ENCODE measurements at places on chromosomes 1 and 21.

DNA sequence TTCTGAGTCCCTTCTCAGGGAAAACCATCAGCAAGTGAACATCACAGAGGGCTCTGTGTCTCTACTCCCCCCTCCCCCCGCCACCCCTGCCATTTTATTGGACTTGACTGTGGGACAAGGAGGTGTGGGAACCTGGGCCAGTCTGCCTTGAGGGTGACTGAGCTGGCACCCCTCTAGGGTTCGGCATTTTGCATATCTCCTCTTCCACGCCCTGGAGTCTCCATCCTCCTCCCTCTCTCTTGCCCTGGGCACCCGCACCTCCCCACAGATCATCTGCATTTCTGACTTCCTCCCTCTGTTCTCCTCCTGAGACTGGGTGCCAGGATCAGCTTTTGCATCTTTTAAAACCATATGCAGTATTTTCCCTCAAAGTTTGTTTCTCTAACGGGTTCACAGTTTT lies 107.1 kb upstream of the ERRFI1 start:
- no peak for DNase-seq

DNA sequence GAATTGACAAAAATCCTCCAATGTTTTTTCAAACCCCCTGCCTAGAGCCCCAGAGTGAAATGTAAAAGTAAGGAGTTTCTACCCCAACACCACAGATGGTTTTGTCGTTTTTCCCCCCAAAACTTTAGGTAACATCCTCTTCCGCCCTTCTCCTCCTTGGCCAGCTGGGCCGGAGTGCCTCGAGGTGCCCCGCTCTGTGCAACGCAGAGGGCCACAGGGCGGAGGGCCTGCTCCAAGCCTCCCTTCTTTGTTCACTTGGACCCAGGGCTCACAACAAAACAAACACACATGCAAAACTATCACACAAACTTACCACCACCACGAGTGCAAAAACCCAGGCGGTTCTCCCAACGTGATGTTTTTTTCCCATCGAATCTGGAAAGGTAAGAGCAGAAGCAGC lies 1.9 kb downstream of the SSBP3 start:
- DNase-seq = no peak

- no peak for DNase-seq
These were observed 10.0 kb downstream of the NCF2 start for GRCh38 chr1:183580281-183580682.

DNA sequence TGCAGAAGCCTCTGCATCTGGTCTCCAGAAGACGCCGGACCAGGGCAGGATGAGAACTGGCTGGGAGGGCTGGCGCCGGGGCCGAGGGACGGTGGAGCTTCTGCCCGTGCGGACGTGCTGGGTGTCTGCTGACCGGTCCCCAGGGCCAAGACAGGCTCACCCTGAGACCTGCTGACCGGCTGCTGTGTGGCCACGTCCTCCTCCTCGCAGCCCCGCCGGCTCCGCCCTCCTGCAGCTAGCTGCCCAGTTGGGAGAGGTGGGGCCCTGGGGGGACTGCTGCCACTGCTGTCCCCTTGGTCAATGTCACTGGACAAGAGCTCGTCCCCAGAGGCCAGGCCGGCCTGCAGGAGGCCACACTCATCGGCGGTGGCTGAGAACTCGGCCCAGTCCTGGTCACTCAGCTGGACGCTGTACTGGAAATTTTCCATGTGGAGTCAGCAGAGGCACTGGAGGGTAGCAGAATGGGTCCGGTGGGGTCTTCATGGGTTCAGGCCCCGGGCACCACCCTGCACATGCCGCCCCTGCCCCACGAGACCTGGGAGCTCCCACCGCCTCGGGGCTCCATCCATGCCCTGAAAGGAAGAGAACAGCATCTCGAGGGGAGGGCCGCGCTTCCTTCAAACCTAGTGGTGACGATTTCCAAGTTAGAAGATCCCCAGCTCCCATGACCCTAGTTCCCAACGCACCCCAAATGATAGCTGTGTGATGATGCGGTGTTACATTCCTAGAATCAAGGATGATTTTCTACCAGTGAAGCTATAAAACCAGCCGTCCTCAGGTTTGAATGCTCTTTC lies 1.1 kb downstream of the PERM1 start:
- DNase-seq = no peak

DNA sequence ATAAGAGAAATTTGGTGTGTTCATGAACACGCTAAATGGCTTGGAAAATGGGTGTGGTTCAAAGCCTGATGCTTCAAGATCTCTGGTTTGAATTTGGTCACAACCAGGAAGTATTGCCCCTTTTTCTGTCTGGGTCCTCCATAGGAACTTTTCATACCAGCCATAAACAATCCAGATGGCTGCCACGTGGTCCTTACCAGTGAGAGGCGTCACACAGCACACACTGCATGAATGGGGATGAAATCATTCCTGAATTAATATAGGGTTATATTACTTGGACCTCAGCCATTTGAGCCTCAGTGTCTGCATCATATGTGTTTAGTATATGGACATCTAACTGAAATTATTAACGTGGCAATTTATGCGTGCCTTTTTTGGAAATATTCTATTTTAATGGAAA lies 64.0 kb downstream of the PRRX1 start:
- no peak for DNase-seq

DNA sequence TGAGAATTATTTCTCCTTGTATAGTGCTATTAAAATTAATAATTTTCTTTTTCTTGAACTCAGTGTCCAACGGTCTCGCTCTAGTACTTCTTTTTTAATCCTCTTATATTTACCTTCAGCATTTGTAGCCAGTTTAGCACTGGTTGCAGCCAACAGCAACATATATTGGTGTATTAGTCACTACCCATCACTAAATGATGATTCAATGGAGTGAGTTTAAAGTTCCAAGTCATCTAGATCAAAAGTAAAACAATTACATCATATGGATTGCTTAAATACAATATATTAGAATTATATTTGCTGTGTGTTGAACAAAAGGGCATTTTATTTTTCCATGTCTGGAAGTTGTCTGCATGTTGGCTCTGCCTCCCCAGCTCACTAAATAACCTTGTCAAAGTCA lies 591.8 kb downstream of the ADGRL2 start:
- no peak for DNase-seq

DNA sequence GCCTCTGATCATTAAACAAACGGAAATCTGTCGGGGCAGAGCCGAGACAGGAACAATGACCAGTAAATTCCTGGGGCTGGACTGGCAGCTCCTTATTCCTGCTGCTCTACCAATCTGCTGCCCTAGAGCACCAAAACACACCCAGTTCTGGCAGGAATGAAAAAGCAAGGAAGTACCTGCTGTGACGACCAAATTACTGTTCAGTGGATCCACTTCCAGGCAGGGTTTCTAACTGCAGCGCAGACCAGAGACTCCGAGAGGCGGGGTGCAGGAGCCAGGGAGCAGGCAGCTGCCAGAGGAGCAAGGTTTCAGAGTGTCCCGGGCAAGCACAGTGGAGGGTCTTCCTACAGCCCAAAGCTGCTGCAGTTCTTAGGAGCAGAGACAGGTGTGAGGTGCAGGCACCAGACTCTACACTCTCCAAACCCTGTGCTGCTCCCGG lies 32.4 kb downstream of the KANK4 start:
- DNase-seq = no peak

GRCh38 chr1:60436186-60436585 lies 362.6 kb upstream of the C1orf87 start:
- no peak for DNase-seq

- no peak for DNase-seq
These were observed 6.0 kb downstream of the IFNAR1 start for GRCh38 chr21:33330726-33331125.

DNA sequence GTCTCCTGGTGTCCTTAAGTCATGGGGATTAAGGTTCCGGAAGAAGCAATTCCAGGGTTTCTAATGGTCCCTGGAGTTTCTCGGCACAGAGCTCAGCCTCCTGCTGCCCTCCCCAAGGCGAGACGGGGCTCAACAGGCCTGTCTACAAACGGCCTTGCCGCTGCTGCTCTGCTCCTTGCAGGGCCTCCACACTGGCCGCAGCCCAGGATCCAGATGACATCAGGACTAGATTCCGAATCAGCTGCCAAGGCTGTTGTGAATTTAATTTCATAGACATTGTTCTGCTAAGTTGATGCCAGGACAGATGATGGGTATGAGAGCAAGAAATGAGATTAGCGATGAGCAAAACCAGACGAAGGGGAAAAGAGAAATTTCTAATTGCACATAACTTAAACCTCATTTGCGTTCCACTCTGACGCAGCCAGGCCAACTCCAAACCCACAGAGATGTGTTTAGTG lies 103.6 kb upstream of the BACE2 start:
- DNase-seq = no peak

- no peak for DNase-seq
These were observed 11.5 kb downstream of the PALMD start for GRCh38 chr1:99657213-99658030.

- DNase-seq = no peak
These were observed 19.0 kb downstream of the H6PD start for GRCh38 chr1:9253453-9254105.

GRCh38 chr1:201328576-201328975 lies 45.3 kb downstream of the PKP1 start:
- no peak for DNase-seq

DNA sequence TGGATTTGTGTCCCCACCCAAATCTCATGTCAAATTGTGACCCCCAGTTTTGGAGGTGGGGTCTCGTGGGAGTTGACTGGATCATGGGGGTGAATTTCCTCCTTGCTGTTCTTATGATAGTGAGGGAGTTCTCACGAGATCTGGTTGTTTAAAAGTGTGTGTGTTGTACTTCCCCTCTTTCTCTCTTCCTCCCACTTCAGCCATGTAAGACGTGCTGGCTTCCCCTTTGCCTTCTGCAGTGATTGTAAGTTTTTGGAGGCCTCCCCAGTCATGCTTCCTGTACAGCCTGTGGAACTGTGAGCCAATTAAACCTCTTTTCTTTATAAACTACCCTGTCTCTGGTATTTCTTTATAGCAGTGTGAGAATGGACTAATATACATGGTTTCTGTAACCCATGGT lies 64.6 kb downstream of the RHOU start:
- no peak for DNase-seq

GRCh38 chr1:17186216-17186909 lies 18.6 kb upstream of the PADI1 start:
- no peak for DNase-seq

- DNase-seq = no peak
These were observed 20.1 kb downstream of the PSEN2 start for GRCh38 chr1:226890331-226891108.

GRCh38 chr1:158833264-158833663 lies 2.1 kb downstream of the MNDA start:
- no peak for DNase-seq

- no peak for DNase-seq
These were observed 648 bp downstream of the S100PBP start for GRCh38 chr1:32817815-32818786.

DNA sequence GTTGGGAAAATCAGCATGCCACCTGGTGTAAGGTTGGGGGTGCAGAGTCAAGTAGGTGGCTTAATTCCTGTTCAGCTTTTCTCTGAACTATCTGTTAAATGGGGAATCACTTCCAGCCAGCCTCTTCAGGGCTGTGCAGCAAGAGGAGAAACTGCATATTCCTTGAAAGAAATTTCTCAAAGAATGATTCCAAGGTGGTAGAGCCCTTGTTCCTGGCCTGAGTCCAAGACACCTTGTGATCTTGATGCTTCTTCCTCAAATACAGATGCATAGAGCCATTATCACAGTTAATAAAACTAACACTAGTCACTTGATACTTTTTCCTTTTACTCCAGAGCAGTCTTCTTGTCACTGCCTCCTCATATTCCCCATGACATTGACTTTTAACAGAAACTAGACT lies 5.2 kb downstream of the TXLNA start:
- no peak for DNase-seq

DNA sequence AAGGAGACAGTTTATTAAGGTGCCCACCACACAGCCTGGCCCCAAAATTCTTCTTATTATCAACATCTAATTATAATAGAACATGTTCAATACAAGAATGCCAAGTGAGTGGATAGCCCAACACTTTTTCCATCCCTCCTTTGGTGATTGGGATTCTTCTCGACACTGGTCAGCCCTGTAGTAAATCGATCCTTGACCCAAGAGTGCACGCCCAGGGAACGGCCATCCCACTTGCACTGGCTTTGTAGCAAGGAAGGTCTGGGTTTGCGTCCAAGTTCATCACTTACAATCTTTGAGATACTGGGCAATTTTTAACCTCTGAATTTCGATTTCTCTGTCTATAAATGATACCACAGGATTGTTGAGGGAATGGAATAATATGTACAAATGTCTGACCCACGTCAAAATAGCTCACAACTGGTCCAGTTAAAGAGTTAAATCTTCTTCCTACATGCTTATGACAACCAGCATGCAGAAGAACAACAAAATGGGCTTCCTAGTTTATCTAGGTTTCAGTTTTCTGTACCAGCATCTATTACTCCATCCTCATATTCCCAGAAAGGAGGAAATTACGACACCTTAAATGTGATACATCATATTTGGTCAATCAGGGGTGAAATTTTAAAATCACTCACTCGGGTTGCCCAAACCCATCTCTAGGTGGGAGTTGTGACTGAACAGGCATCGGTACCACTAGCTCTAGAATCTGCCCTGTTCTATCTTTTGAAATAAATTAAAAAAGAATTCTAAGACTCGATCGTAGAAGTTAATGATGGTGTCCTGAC lies 161.8 kb downstream of the CLIC6 start:
- DNase-seq = no peak

DNA sequence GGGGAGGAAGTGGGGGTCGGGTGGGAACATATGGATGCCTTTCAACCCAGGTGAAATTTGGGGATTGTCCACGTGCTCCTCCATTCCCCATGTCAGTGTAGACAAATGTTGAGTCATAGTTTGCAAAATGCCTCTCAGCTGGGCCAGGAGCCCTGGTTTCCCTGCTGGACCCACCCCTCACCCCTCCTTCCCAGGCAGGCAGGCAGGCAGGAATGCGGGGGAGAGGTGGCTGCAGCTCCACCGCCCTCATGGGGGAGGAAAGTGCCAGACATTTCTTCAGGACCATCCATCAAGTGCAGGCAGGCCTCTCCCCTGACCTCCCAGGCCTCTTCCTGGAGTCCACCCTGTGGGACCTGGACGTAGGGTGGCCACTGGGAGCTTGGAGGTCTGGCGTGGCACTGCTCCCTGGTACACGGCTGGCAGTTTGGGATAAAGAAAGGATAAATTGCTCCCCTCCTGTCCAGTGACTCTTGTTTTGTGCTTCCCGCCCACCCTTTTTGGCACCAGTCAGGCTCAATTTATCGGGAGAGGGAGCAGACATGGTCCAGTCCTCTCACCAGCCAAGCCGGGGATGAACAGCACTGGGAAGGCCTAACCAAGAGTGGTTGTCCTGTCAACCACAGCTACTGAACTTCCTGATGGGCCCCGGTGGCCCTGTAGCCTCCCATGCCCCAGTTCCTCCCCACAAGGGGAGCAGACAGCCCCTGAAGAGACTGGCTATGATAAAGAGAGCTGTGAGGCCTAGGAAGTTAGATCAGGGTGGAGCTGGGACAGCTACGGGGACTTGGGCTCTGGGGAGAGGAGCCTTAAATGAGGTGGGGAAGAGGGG lies 18.9 kb downstream of the NPR1 start:
- no peak for DNase-seq

GRCh38 chr1:234987415-234988154 lies 141.1 kb downstream of the TOMM20 start:
- no peak for DNase-seq

Measured in stimulated activated CD8-positive, alpha-beta memory T cell treated with anti-CD3 and anti-CD28 coated beads, Interleukin-4, amount 100 ng/mL, for 4 hours (primary cell).